ENCODE measurements at places on chromosomes 4 and X.

DNA sequence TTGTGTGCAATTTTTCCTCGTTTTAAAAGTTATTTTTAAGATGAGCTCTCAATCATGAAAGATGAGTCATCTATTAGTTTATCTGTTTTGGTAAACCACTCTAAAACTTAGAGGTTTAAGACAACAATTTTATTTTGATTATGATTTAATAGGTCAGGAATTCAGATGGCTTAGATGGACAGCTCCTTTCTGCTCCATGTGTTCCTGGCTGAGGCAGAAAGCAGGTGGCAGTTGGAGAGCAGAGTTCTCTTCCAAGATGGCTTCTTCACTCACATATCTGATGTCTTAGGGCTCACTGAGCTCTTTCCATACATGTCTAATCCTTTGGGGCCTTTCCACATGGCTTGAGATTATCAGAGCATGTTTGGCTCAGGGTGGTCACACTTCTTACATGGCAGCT, 48.3 kb upstream of the GRPR start:
- DNase-seq, result no peak

DNA sequence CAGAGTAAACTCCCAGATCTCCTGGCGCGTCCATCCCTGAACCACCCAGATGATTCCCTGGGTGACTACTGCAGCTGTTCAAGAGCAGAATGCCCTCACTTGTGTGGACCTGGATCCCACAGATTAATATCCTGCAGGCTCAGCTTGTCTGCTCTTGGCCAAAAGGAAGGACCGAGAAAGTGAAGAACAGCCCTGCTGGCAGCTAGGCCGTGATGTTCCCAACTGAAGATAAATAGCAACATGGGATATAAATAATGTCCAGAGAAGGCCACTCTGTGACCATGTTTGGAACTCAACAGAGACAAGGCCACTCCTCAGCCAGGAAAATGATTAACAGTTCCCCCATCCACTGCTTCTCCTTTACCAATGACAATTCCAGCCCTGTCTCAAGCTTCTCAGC, 21.5 kb downstream of the SUPT20HL2 start:
- DNase-seq, result no peak

GRCh38 chr4:38605753-38606586, 58.0 kb upstream of the KLF3 start:
- no peak for DNase-seq

DNA sequence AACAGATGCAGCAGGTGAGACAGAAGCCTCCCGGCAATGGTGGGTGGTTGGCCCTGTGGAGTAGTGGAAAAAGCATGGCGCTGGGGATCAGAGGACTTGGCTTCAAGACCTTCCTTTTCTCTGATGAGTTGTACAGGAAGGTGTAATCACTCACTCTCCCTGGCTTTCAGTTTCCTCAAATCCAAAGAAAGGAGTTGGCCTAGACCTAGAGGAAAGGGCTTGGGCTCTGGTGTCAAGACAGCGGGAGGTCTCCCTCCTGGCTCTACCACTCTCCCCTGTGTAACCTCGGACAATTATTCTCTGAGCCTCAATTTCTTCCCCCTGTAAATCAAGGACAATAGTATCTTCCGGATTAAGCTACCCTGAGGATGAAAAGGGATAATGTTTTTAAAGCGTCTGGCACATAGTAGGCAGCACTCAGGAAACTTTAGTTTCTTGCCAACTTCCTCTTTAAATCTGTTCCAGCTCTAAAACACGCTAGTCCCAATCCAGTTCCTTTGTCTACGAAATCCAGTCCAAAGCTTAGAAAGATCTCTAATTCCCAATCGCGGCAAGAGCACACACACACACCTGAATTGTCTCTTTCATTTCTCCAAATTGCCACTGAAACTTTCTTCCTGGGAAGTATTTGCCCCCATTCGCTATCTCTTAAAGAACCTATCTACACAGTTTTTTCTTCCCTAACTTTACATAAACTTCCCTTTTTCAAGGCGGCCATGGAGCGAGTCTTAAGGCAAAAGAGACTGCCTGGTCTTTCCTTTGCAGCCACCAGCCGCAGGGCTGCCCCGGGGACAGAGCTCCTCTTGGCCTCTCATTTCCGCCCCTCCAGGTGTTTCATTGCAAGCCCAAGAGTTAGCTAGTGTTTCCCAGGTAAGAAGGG, 29.9 kb upstream of the GPC4 start:
- peak; percentile 64 for DNase-seq

DNA sequence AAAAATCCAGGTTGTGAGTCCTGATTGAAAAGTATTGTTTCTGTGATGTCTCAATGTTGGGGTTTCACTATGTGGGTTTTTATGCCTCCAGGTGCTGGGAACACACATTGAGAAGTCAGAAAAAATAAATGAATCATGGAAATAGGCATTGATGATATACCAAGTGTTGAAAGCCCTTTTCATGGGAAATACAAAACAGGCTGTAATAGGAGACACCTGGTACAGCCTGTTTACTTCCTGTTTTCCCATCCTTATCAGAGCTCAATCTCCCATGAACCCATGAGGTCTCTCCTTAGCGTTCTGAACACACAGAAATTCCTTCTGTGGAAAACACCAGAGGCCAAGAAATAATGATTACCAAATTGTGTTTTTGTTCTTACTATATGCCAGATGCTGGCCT, 106.3 kb upstream of the BOD1L1 start:
- no peak for DNase-seq

DNA sequence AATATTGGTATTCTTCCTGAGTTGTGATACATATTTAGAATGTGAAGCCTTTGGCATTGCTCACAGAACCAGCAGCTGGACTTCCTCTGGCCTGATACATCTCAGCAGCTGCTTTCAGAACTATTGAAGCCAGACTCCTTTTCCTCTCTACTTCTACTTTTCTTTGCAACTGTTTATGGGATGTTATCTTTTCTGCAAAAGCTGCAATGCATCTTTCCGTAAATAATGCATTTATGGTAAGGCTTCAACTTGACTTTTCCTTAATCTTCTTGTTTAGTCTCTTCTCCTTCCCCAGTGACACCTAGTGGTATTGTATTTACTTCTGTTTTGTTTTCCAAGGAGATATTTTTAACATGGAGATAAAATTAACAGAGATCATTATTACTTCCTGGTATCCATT, 1548.7 kb downstream of the PCDH7 start:
- DNase-seq, result no peak

All from islet precursor cell (in vitro differentiated cells).